NCI-H1436 treated with DMSO at 0.1 percent for 48 hours (cell line): ENCODE measurements at places on chromosomes 1 and 21.

GRCh38 chr1:219417610-219418009, 195.3 kb downstream of the ZC3H11B start:
- no peak for DNase-seq

DNA sequence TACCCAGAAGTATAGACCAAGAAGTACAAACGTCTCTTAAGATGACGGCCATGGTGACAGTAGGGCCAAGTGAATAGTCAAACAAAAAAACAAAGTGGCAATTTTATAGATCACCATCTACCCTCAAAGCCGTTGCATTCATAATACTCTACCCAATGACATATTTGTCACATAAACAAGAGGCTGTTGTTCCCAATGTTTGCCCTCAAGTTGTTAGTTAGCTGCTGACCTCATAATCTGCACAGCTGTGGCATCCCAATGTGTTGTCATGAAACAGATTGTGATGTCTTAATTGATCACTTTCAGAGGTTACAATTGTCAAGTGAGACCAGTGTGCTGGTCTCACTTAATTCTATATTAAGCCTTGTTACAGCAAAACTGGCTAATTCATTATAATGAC, 333.8 kb downstream of the ST6GALNAC3 start:
- no peak for DNase-seq

DNA sequence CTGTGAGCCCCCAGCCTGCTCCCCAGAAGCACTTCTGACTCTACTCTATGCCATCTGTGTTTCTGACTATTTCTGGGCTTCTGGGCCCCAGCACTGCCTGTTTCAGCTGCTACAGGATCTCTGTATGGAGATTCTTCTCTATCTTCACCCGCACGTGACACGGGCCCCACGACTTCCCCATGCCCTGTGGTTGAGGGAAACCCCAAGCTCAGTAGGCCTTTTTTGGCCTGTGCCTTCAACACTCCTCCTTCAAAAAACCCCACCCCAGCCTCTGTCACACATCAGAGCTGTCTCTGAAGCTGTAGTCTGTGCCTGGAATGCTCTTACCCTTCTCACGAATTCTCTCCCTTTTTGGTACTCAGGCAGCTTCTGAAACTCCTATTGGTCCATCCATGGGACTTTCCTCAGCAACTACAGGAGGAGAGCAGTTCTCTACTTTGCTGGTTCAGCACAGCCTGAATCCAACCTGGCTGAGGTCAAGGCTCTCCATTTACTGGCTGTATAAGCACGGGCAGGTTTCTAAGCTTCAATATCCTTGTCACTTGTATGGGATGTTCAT, 2.0 kb upstream of the NID1 start:
- DNase-seq: no peak

DNA sequence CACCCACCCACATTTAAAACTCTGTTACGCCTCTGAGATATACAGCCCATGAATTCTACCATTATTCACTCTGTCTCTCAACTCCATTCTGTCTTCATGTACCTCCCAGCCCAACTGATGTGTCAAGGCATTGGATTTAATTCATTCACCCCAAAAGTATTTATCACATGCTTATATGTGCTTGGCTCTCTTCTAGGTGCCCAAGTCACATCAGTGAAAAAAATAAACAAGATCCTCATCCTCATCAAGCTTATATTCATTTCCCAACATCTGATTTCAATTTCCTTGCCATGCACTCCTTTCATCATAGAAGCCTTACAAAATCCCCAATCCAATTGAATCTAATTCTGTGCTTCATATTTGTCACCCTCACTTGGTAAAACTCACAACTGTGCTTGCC, 967.6 kb downstream of the LTN1 start:
- DNase-seq: no peak

DNA sequence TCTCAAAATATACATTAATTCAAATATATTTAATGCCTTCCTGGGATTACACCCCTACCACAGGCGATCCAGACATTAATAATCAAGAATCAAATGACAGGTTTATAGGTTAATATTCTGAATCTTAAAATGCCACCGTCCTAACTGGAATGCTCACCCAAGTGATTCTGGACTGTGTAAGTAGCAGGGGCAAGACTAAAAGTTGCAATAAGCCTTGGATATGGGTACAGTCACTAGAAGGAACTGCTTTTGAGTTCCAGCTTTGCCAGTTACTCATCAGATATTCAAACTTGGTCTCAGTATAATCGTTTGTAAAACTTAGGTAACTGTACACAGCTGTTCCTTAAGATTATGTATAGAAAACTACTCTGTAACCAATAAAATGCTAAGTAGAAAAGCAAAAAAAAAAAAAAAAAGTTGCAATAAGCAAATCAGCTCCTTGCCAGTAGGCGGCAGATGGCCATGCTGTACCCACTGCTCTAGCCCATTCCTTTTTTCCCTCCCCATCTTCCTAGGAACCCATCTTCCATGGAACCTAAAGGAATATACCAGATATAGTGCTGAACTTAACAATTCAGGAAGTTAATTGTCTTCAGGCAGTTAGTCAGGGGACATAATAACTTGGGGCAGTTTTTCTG, 10.5 kb downstream of the RO60 start:
- DNase-seq: no peak
